Mesangial cell (primary cell): ENCODE measurements at places on chromosomes 5 and 9. TPM values are rescaled to one million over a fixed set of nuclear protein-coding genes. Genes with fewer than 3 reads are reported as not detected.

NEURL1B gene
- 0.51 and 2.9 TPM in 2 replicates for total RNA-seq

GNA14 gene
- total RNA-seq, result 0.49 and 0.51 TPM in 2 replicates

LMBRD2 gene
- total RNA-seq, result 2.9 and 3.3 TPM in 2 replicates

PTPA gene
- total RNA-seq, result 165 and 314 TPM in 2 replicates
